Stimulated activated CD8-positive, alpha-beta memory T cell treated with anti-CD3 and anti-CD28 coated beads, Interleukin-7, amount 100 ng/mL, for 24 hours (primary cell): ENCODE measurements at places on chromosomes 16 and 17.

- DNase-seq: no peak
Measured at GRCh38 chr16:17770104-17770503, 299.3 kb upstream of the XYLT1 start.

- DNase-seq: no peak
Measured at GRCh38 chr17:51079049-51079448, 41.6 kb downstream of the SPAG9 start.

DNA sequence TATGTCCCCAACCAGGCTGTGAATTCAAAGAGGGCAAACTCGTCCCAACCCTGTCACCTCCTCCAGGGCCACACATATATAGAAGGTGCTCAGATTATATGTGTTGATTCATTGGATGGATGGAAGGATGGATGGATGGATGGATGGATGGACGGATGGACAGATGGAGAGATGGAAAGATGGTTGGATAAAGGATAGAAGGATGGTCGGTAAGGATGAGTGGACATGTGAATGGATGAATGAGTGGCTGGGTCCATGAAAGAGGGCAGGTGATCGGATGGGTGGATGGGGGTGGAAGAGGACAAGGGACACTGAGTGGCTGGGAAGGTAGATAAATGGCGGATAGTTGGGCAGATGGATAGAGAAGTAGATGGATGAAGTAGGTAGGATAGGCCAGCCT lies 30.1 kb downstream of the TRPV3 start:
- DNase-seq: no peak

DNA sequence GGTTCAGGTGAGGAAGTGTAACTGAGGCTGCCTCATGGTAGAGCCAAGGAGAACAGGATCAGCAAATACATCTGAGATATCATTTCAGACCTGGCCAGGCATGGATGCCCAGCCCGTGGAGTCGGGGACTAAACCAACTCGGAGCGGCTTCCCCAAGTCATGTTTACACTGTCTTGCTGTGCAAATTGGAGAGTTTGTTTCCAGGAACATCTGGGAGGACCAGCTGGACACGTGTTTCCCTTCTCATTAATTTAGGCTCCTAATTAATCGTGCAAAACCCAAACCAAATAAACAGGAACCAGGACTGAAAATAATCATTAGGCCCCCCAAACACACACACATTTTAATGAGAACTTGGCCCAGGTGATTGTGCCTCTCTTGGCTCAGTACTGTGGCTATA lies 70.9 kb upstream of the SALL1 start:
- DNase-seq: no peak

DNA sequence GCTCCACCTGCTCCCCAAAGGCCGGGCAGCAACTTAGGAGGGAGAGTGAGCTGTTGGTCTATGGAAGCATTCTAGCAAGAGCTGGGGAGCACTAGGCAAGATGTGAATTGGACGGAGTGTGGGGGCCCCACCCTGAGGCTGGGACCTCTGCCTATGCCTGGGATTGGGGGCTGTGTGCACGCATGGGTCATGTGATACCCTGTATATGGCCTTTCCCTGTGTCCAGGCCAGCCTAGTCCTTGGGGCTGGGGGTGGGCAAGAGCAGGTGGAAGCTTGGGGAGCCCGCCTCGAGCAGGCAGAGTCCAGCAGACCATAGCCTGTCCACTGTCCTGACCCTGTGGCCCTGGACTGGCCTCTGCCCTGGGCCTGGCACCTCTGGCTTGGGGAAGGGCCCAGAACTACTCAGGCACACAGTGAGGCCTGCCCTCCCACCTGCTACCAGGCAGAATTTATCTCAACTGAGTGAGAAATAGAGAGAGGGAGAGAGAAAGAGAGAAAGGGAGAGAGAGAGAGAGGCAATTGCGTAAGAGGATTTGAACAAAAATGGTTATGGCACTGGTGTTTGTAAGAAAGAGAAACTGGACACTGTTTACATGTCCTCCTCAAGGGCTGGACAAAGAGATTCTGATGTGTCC lies 19.1 kb downstream of the PDP2 start:
- DNase-seq: no peak

DNA sequence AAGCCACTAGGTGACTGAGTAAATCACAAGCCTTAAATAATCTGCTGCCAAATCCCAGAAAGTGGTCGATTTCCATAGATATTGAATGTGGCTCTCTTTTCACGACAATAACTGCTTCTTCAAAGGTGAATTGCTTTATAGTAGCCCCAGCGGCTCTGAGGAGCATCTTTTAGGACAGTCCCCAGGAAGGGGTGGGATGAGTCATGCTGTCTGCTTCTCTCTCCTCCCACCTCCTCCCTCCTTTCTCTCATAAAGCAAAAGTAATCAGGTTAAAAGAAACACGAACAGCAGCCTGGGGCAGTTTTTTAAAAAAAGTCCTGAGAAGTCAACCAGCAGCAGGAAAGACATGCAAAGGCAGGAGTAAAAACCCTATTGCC lies 1.8 kb downstream of the KIAA0513 start:
- DNase-seq: no peak

- DNase-seq: no peak
Measured at GRCh38 chr16:4601036-4601863, 13.4 kb downstream of the UBALD1 start.

- DNase-seq: no peak
Measured at GRCh38 chr17:17542906-17543635, 46.9 kb upstream of the RASD1 start.

DNA sequence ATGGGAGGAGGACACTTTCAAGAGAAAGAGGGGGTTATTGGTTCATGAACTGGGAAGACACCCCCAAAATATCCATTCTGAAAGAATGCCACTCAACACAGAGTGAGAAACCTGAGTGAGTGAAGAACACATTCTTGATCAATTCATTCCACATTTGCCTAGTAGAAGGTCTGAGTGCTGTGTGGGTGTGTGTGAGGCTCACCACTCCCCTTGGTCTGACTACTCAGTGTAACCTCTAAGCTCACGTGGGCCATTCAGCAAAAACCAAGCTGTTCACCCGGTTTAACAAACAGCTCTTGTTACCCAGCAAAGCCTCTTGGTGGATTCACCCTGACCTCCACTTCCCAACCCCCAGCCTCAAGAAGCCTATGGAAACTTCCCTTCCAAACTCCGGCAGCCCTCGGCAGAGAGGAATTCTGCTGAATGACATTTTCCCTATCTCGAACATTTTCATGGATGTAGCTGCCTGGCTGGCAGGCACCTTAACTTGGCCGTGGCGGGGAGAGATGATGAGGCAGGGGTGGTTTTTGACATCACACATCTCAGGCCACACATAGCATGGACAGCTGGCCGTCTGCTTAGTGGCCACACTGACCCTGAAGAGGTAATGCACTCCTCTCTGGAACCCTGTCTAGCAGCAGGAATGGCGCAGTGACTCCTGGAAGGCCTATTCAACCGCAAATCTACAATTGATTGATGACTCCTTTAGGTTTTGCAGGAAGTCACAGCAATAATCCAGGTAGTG lies 11.6 kb downstream of the ST6GALNAC1 start:
- DNase-seq: no peak

GRCh38 chr16:86075839-86076440 lies 177.0 kb downstream of the IRF8 start:
- no peak for DNase-seq

- DNase-seq: no peak
Measured at GRCh38 chr17:45338996-45339535, 22.2 kb upstream of the MAP3K14 start.

GRCh38 chr17:38444151-38444550 lies 15.9 kb downstream of the ARHGAP23 start:
- peak; percentile 22 for DNase-seq
